ENCODE measurements at places on chromosomes 6 and 20.

DNA sequence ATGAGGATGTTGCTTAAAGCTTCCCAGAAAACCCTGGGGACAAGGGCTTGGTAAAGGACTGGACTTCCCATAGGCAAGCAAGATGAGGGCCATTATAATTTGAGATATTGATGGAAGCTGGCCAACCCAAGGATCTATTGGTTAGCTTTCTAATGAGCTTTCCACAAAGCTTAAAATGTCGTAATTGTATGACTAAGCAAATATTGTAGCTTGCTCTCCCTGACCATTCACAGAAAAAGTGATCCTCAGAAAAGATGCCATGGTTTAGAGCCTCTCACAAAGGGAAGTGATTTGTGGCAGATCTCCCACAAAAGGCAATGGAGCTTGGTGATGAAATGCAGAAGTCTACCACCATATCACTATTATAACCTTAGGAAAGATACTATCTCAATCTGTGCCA is 13.6 kb downstream of the IL17F start:
- no peak for DNase-seq
- H3K27ac ChIP-seq = no peak overlapping the region

GRCh38 chr20:13744352-13744751 is 40.4 kb downstream of the ESF1 start:
- no peak for DNase-seq
- peak overlapping the region; percentile 23 for H3K27ac ChIP-seq
- H3K36me3 ChIP-seq = peaks cover 38% of the 10 kb centered on the region

- no peaks in the 10 kb centered on the region for H3K27me3 ChIP-seq
- H3K4me1 ChIP-seq = peaks cover 7% of the 10 kb centered on the region
- no peak overlapping the region for H3K27ac ChIP-seq
- no peak overlapping the region for H3K4me3 ChIP-seq
Observed at GRCh38 chr6:37483917-37484785, 15.5 kb downstream of the CCDC167 start.

DNA sequence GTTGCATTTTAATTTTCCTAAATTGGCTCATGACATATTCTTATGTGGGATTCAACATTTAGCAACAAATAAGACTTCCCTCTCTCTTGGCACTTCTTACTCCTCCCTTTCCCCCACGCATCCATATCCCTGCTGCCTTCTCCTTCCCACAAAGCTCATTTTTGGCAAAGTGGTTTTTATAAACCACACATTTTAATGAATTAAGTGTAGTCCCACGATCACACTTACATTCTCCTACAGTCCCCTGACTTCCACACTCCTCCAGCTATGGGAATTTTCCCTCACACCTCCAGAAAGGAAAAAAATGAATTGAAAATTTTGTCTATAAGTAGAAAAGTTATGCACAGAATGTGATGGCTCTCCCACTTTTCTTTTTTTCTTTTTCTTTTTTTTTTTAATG is 345.0 kb downstream of the CD83 start:
- H3K27me3 ChIP-seq = no peaks in the 10 kb centered on the region
- peaks cover 2% of the 10 kb centered on the region for H3K4me1 ChIP-seq
- H3K27ac ChIP-seq = no peak overlapping the region
- DNase-seq = no peak
- no peak overlapping the region for H3K4me3 ChIP-seq
- peaks cover 5% of the 10 kb centered on the region for H3K36me3 ChIP-seq

DNA sequence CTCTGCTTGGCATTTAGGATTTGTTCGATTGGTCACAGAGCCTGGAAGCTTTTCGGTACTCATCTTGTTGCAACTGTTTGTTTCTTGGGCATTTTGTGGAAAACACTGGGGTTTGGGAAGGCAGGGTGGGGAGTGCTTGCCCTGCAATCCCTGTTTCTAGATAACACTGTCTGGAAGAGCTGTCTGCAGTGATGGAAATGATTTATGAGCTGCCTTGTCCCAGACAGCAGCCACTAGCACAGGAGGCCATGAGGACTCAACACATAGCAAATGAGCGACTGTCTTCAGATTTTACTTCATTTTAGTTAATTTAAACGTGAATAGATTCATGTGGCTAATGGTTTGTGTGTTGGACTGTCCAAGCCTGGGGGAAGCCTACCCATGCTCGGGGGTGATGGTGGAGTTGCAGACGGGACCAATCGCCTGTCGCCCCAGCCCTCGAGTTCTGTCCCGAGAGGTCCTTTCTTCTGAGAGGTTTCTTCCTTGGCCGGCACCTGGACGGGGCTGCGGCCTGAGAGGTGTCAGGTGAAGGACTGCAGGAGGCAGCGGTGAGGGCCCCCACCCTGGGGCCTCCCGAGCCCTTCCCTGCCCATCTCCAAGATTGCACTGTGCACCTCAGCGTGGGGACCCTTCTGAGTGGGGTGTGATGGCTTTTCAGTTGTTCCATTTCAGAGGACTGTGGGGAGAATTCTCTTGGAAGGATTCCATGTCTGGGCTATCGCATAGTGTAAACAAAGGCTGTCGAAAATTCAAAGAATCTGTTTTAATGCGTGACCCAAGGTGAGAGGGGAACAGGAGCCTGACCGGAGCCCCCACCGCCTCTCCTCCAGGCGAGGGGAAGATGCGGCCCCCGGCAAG is 55.4 kb downstream of the SMOC2 start:
- no peaks in the 10 kb centered on the region for H3K36me3 ChIP-seq
- no peaks in the 10 kb centered on the region for H3K4me1 ChIP-seq
- H3K27ac ChIP-seq = no peak overlapping the region

DNA sequence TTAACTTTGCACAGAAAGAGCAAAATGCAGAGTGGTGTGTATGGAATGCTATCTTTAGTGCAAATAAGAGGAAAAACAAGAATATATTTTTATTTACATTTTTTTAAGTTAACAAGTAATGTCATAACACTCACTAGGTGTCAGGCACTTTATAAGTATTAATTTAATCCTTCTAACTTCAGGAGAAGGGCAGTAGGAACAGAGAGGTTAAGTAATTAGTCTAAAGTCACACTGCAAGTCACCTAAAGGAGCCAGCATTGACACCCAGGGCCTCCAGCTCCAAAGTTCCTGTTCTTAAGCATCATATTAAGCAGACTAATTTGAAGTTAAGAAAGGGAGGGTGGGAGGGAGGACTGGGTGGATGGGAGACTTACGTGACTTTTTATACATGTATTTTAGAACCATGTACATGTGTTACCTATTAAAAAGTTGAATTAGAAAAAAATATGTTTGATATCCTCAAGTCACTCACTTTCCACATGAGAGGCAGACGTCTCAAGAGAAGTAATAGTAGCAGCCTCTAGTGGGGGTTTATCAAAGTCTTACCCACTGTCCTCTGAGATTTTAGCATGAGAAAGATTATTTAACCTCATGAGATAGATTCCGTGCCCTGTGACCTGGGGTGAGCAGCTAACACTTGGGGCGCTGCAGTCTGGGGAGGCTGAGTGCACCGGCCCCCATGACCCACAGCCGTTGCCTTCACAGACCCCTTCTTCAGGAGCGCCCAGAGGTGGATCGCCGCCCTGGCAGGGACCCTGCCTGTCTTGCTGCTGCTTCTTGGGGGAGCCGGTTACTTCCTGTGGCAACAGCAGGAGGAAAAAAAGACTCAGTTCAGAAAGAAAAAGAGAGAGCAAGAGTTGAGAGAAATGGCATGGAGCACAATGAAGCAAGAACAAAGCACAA is 7.0 kb downstream of the BTN3A1 start:
- peaks cover 31% of the 10 kb centered on the region for H3K4me1 ChIP-seq
- H3K27ac ChIP-seq = no peak overlapping the region
- no peak for DNase-seq

- no peak overlapping the region for H3K4me3 ChIP-seq
- no peak for DNase-seq
Observed at GRCh38 chr6:25732468-25733198, 21.9 kb upstream of the SLC17A4 start.

DNA sequence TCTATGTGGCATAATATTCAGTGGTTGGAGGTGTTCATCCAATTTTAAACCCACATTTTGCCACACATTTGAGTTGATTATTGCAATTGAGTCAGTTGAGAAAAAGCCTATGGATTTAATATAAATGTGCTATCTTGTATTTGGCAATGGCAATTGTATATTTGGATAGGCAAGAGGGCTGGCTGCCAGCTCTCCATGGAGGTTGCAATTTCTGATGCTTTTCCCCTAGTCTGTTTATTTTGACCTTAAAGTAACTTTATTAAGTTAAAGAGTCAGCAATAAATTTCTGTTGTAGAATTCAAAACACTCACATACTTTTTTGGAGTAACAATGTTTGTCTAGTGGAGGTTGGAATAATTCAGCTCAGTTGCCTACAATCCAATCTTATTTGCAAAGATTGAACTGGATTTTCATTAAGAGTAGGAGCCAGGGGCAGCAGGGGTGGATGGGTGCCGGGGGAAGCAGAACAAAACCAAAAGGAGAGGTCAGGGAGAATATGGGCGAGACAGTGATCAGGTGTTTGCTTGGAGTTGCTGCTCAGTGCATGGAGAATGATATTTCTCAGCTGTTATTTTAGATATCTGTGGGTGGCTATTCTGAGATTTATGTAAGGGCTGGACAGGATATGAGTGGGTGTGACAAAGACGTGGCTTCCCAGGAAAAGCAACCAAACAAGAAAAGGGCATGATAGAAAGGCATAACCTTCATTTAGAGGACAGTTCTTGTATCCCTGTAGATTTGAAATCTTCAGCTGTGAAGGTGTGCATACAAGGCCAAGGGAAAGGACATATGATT is 163.0 kb downstream of the HDGFL1 start:
- no peaks in the 10 kb centered on the region for H3K4me1 ChIP-seq
- H3K36me3 ChIP-seq = no peaks in the 10 kb centered on the region
- no peak overlapping the region for H3K27ac ChIP-seq
- no peak overlapping the region for H3K4me3 ChIP-seq

DNA sequence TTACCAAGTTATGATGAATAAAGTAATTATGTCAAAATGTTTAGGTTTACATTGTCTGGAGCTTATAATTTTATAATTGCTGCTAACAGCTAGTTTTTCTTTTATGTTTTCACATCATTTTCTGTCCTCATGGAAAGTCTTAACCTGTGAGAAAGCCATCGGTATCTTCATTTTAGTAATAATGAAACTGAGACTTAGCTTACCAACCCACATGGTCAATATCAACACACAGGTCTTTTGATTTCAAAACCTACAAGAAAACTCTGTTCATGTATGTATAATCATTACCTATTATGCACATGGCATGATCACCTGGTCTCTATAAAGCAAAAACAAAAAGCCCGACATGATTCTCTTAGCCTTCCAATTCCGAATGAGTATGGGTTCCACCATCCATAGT is 61.9 kb downstream of the KCNQ5 start:
- no peak overlapping the region for H3K27ac ChIP-seq
- peaks cover 9% of the 10 kb centered on the region for H3K4me1 ChIP-seq
- H3K4me3 ChIP-seq = no peak overlapping the region
- no peaks in the 10 kb centered on the region for H3K27me3 ChIP-seq
- no peak for DNase-seq

DNA sequence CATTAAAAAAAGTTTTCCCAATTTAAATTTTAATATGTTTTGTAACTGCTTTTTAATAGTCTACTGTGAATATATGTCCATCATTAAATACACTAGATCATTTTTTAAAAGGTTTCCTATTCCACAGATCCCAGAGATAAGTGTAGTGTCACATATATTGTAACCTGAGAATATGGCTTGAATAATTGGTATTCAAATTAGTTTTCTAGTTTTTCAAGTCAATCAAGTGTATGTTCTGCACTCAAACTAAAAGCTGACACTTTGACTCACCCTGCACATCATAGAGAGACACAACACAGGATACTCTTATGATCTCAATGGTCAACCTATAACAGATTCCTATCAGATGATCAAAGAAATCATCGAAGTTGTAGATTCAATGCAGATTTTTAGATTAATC is 49.1 kb downstream of the ZHX3 start:
- no peak overlapping the region for H3K4me3 ChIP-seq
- no peaks in the 10 kb centered on the region for H3K4me1 ChIP-seq
- H3K27ac ChIP-seq = no peak overlapping the region

DNA sequence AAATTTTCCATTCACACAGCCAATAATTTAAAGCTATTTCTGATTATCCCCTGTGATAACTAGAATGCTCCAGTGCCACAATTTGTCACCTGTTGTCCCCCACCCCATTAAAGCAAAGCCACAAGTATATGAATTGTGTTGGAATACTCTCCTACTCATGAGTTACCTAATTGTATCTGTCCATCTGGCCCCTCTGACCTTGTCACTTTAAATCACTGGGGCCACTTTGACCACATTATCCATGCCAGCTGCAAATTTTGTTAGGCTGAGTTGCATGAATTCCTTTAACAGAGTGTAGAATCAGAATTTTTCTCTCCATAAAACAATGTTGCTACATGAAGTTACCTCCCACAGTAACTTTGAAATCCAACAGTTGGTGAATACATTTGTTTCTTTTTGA is 204.6 kb downstream of the MEI4 start:
- no peaks in the 10 kb centered on the region for H3K27me3 ChIP-seq
- DNase-seq = no peak
- H3K4me1 ChIP-seq = no peaks in the 10 kb centered on the region
- H3K36me3 ChIP-seq = no peaks in the 10 kb centered on the region
- H3K27ac ChIP-seq = no peak overlapping the region

DNA sequence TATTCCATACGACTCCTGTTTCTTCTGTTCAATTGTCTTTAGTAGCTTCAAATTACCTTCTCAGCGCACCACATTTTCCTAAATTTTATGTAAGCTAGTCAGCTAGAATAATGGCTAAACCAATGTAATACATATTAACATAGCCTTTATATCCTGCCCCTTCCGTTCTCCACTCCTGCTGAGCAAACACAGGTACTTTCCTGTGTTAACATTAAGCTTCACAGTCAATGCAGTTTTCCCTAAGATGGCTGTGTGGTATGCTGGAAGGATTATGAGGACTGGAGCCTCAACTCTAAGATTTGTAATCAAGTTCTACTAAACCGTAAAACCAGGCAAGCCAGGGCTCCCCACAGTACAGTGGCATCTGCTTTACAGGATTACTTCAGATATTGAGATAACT is 29.4 kb downstream of the HTR1B start:
- no peaks in the 10 kb centered on the region for H3K4me1 ChIP-seq
- H3K4me3 ChIP-seq = no peak overlapping the region
- H3K27ac ChIP-seq = no peak overlapping the region
- no peaks in the 10 kb centered on the region for H3K27me3 ChIP-seq
- DNase-seq = no peak
- no peaks in the 10 kb centered on the region for H3K36me3 ChIP-seq

DNA sequence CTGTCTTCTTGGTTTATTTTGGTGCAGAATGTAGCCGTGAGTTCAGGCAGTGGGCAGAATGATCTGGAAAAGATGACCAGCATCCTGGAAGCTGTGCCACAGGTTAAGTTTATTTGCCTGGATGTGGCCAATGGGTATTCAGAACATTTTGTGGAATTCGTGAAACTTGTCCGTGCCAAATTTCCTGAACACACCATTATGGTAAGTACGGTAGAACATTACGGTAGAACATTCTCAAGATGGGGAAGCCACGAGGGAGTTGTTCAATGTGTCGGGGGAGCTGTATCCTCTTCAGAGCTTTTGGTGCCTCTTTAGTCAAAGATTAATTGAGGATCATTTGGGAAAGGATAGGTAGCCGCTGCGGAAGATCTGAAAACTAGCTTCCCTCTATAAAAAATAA is 16.1 kb downstream of the GMPR start:
- H3K27me3 ChIP-seq = no peaks in the 10 kb centered on the region
- H3K27ac ChIP-seq = no peak overlapping the region
- DNase-seq = no peak
- no peak overlapping the region for H3K4me3 ChIP-seq
- peaks cover 5% of the 10 kb centered on the region for H3K4me1 ChIP-seq

GRCh38 chr6:169779092-169779815 is 27.8 kb downstream of the ERMARD start:
- H3K27ac ChIP-seq = no peak overlapping the region
- peaks cover 18% of the 10 kb centered on the region for H3K36me3 ChIP-seq
- no peak for DNase-seq
- H3K4me3 ChIP-seq = no peak overlapping the region
- no peaks in the 10 kb centered on the region for H3K27me3 ChIP-seq
- peaks cover 3% of the 10 kb centered on the region for H3K4me1 ChIP-seq
